ENCODE measurements at places on chromosomes 1 and 21.

- no peak for DNase-seq
These were observed 16.4 kb downstream of the TCEANC2 start for GRCh38 chr1:54069791-54070170.

DNA sequence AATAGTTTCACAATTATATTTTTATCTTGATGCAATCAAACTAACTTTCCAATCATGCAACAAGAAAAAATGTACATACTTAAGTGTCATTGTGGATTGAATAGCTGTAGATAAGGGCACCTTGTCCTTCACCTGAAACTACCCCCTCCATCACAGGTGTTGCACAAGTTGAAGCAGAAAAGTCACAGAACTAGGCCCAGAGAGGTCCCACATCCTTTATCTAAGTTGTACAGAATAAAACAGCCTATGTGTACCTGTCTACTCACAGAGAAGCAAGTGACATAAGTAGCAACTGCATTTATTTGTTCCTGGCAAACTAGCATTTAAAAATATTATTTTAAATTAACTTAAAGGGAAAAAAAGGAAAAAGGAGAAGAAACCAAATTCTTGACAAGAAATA lies 256.8 kb downstream of the FAF1 start:
- no peak for DNase-seq

DNA sequence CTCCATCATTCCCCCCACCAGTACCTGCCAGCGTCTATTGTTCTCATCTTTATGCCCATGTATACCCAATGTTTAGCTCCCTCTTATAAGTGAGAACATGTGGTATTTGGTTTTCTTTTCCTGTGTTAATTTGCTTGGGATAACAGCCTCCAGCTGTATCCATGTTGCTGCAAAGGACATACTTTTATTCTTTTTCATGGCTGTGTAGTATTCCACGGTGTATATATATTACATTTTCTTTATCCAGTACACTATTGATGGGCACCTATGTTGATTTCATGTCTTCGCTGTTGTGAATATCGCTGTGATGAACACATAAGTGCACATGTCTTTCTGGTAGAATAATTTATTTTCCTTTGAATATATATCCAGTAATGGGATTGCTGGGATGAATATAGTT lies 313.3 kb upstream of the GREM2 start:
- DNase-seq, result no peak

GRCh38 chr1:208100906-208101305 lies 143.3 kb downstream of the PLXNA2 start:
- no peak for DNase-seq

DNA sequence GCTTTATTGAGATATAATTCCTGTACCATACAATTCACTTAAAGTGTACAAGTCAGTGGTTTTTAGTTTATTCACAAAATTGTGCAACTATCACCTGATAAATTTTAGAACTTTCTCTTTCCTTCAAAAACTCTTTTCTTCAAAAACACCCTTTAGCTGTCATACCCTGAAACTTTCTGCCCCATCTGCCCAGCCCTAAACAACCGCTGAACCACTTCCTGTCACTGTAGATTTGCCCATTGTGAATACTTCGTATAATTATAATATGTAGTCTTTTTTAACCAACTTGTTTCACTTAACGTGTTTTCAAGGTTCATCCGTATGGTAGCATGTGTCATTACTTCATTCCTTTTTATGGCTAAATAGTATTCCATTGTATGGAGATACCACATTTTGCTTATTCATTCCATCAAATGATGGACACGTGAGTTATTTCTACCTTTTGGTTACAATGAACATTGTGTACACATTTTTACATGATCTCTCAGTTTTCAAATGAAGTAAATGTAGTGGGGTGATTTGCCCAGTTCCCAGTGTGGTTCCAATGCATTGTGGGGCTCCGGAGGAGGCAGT lies 37.9 kb downstream of the WNT4 start:
- peak; percentile 43 for DNase-seq

GRCh38 chr1:84785271-84786036 lies 95.2 kb upstream of the SSX2IP start:
- no peak for DNase-seq

- DNase-seq, result no peak
These were observed 14.3 kb downstream of the RCC1 start for GRCh38 chr1:28519946-28520725.

GRCh38 chr1:20485527-20486456 lies at the start of gene CAMK2N1:
Gene CAMK2N1 (minus strand): TSS chr1:20486210. CDS start chr1:20485379, 831 bp downstream.
- DNase-seq, result peak; percentile 41

DNA sequence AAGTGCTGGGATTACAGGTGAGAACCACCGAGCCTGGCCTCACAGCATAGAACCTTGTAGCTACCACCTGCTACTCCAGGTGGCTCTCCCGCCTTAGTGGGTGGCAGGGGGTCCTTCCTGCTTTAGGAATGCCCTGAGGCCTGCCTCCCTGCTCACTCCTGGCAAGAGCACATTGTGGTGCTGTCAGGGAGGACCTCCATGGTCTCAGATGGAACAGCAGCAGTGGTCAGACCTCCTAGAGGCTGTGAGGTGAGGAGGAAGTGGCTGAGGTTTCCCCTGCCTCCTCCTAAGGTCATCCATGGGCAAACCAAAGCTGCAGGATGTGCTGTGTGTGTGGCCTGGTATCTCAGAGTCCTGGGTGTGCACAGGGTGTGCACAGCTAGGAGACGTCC lies 6.7 kb downstream of the SOX13 start:
- DNase-seq, result no peak

GRCh38 chr1:191457889-191458288 lies 700.4 kb upstream of the RGS18 start:
- no peak for DNase-seq

GRCh38 chr1:155084722-155085503 lies 6.3 kb downstream of the EFNA3 start:
- peak; percentile 96 for DNase-seq

DNA sequence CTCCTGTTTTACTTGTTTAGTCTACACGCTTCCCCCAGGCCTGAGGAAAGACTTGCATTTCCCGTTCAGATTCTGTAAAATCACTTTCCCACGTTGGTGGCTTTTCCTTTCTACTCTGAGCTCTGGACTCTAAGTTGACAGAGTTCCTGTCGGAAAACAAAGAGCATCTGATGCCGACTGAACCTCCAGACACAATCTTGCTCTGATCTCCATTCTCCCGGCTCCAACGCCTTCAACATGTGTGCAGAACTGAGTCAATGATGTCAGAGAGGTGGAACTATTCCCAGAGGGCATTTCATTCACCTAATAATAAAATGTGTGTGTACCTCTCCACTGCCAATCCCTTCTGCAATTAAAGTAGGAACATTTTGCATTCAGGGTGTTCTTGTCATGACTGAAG lies 147.7 kb downstream of the MIS18A start:
- DNase-seq, result no peak

GRCh38 chr1:151043163-151043562 lies 4.4 kb upstream of the C1orf56 start:
- DNase-seq, result no peak

DNA sequence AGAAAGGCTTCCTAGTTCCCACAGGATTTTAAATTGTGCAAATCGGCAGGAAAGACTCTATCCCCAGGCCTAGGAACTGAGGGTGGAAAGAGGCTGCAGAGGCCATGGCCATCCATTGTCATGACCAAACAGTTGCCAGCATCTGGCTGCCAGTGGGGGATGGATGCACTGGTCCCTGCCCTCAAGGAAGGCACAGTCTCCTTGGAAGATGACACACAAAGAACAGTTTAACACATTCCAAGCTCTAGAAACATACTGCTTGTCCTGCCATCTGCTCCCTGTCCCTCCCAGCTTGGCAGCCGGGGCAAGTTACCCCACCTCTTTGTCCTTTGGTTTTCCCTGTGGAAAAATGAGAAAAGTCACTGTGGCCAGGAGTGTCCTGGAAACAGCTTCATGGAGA lies 83.2 kb downstream of the BCAR3 start:
- DNase-seq, result no peak

DNA sequence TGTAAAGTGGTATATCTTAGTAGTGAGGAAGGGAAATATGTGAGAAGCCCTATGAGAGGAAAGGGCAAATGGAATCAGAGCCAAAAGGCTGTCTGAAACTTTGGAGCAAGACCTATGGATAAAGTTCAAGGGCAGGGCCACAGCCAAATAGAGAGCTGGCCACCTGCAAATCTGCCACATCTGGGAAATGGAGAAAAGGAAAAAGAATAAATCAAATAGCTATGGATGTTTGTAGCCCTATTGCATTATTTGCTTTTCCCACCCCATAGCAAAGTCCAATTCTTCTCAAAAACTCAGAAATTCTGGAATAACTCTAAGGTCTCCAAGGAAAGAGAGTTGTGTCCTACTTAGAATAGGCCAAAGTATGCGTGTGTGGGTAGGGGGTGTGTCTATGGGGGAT lies 4.0 kb upstream of the HLX start:
- no peak for DNase-seq

DNA sequence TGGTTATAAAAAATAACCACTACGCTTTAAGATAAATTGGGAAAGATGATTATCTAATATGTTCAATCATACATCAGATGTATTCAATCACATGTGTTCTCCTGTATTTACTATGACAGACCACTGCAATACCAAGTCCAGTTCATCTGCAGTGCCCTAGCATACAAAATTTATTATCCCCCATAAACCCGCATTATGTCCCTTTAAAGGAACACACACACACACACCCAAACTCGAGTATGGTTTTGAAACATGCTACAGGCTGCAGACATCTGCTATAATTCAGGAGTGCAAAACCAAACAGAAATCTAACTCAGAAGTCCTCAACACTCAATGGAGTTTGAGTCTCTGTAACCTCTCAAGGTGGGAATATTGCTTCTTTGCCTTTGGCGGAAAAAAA lies 14.9 kb downstream of the ODF2L start:
- no peak for DNase-seq

GRCh38 chr1:16072616-16073484 lies 601 bp downstream of the FAM131C start:
- DNase-seq, result peak; percentile 21

- DNase-seq, result no peak
These were observed 558 bp downstream of the USP1 start for GRCh38 chr1:62437273-62437940.

DNA sequence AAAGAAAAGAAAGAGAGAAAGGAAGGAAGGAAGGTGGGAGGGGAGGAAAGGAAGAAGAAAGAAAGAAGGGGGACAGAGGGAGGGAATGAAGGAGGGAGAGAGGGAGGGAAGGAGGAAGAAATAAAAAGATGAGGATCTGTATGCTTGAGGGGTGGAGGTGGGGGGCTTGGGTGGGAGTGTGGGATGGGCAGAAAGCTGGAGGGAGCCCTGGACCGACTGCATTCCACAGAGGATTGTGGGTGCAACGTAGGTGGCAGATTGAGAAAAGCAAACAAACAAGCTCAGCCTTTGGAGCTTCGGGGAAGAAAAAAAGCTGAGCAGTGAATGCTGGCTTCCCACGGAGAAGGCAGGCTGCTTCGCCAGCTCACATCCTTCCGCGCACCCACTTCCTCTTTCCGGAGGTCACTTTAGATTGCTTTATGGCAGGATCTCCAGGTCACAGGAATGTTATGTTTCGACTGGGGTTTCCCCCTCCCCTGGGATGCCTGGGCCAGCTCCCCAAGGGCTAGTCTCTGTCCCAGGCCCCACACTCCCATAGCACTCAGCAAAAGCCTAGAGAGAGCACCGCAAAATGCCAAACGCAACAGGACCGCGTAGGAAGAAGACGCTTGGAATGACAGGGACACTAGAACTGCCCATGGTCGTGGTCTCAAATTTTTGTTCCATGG lies 20.7 kb upstream of the LGALS8 start:
- no peak for DNase-seq

- DNase-seq, result no peak
These were observed 538.4 kb upstream of the NCAM2 start for GRCh38 chr21:20459838-20460237.

GRCh38 chr1:58979086-58979485 lies 195.2 kb upstream of the JUN start:
- DNase-seq, result no peak

DNA sequence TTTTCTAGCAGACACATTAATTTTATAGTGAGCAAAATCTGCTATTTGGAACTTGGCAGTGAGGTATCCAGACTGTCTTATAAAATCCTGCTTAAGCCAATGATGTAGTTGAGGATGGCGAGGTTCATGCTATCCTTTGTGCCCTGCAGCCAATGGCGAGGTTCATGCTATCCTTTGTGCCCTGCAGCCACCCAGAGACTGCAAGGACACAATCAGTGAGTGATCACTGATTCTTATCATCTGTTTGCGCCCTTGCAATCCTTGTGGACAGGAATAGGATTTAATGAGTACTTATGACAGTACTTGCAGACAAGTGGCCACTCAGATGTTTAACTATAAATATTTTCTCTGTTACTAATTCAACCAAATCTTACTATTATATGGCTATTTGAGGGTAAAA lies 112.6 kb downstream of the EIF4G3 start:
- no peak for DNase-seq

GRCh38 chr1:210700083-210700482 lies 371.4 kb downstream of the HHAT start:
- DNase-seq, result no peak

GRCh38 chr1:208213786-208214185 lies 30.4 kb downstream of the PLXNA2 start:
- no peak for DNase-seq

DNA sequence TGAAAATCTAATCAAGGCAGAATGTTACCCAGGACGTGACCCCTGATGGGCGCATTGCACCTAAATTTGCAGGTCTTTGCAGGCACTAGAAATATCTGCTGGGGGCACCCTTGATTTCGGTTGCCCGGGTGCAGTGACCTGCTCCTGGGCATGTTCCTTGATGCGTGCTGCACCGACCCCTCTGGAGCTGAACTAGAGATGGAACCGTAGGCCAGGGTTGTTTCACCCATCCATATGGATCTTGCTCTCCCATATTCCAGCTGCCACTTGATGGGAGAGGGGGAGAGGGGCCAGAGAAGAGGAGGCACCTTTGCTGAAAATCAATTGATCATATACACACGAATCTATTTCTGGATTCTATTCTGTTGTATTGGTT lies 8.4 kb upstream of the COL18A1 start:
- no peak for DNase-seq

DNA sequence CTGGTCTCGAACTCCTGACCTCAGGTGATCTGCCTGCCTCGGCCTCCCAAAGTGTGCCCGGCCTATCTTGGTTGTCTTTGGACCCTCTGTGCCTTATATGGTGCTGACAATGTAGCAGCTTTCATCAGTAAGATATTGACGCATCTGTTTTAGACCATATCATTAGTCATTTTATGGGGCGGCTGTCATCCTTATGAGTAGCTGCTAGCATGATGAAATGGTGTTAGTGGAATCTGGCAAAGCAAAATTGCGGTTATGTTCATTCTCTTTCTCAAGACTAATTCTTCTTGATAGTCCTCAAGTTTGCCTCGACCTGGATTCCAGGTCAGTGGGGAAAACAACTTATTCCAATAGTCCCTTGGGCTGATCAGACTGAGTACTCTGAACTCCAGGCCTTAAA lies 199.9 kb downstream of the PRDM2 start:
- no peak for DNase-seq
